ENCODE measurements at places on chromosomes 7 and 10.

DNA sequence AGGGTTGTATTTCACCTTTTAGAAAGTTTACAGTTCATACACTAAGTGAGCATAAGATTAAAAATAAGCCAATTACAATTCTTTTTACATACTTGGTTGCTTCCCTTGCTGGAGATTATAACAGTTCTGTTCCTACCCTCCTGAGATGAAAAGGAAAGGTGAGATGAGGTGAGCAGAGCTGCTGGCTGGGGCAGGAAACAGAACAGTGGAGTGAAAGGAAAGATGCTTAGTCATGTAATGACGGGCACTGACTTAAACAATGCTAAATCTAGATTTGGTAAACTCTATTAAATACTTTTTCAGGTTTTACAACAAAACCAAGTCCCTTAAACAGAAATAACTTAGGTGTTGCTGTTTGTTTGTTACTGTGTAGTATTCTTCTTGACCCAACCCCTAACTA is 19.9 kb upstream of the ZEB1 start:
- no peak for DNase-seq

DNA sequence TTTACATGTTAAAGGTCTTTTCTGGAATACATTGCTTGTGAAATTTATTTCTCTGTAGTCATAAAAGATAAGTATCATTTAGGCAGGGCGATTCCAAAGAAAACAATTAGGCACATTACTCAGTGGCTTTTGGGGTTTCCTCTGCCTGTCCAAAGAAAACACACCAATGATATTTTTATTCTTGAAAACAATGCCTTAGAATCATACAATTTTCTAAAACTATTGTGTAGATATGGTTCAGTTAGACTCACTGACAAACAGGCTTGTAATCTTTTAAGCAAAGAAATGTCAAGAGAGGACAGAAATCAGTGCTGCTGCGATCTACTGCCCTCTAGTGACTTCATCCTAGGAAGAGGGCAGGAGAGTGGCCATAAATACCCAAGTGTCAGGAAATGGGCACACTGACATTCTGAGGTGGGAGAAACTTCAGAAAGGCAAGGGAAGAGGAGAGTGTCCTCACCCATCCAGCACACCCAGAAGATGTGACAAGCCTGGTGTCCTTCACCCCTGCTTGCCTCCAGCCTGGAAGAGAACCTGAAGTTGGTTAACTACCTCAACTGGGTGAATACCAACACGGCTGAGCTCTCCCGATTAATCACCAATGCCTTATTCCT is 120.5 kb downstream of the GALNT11 start:
- peak; percentile 50 for DNase-seq

GRCh38 chr10:70348228-70348850 is 34.1 kb downstream of the LRRC20 start:
- DNase-seq = peak; percentile 71

DNA sequence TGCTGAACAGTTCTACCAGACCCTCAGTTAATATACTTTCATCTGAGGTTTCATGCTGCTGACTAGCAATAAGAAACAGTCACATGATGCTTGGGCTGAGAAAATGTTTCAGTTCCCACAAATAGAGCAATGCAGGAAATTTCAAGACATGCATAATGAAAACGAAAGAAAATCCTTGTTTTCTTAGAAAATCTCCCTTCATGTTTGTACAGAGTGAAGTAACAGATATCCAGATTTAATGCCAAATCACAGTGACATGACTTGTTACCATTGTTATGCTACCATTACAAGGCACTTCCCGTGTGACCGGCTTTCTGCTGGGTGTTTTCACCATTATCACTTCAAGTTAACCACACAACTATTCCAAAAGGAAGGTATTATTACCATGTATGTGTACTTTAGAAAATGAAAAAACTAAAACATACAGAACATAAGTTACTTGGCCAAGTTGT is 121.7 kb downstream of the DOCK4 start:
- DNase-seq = no peak

DNA sequence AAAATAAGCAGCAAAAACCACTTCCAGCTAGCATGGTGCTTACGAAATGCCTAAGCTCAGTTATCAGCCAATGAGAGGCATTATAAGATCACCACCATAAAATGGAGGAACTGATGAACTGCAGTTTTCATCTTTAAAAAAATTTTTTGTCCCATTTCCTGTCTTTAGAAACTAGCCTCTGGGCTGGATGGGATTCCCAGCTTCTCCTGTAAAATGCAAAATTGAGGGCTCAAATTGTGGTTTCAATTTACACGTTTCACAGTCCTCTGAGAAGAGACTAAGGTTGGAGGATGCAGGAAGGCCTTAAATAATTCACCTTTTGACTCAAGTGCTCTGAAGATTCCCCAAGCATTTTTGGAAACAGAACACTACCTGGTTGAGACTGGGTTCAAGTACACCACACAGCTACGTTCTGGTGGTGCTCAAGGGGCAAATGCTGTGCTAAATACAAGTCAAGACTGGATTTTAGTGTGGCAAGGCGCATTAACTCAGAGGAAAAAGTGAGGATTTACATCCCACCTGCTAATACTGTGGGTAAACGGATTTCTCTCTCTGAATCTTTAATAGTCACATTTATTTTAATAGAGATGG is 951 bp downstream of the ZNF25 start:
- no peak for DNase-seq

DNA sequence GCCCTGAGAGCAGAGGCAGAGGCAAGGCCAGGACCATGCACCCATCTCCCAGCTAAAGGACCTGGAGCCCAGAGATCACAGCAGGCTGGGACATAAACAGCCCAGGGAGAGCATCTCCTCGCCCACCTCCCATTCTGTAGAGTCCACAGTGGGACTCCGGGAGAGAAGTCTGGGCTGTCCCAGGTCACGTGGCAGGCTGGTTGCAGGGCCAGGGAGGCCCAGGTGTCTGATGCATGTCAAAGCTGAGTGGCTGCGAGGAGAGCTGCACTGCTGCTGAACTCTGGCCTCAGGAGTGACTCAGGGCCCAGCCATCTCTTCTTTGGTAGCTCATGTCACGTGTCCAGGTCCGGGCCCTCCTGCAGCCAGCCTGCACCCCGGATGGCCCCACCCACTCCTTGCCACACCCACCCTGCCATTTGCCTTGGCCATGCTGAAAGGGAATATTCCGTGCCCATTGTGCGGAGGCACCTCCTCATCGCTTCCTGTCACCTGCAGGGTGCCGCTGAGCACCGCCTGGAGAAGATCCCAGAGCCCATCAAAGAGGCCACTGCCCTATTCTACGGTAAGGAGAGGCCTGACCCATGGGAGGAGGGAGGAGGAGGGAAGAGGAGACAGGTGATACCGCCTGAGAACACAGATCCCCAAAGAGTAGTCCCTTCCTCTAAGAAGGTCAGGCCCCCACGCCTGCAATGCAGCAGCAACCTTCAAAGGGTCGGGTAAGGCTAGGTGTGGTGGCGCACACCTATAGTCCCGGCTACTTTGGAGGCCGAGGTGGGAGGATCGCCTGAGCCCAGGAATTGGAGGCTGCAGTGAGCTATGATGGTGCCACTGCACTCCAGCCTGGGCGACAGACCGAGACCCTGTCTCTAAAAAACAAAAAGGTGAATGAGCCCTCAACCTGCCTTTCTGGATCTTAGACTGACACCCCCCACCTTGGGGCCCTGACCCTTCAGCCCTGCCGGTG is 12.6 kb upstream of the SH2B2 start:
- DNase-seq = peak; percentile 56

DNA sequence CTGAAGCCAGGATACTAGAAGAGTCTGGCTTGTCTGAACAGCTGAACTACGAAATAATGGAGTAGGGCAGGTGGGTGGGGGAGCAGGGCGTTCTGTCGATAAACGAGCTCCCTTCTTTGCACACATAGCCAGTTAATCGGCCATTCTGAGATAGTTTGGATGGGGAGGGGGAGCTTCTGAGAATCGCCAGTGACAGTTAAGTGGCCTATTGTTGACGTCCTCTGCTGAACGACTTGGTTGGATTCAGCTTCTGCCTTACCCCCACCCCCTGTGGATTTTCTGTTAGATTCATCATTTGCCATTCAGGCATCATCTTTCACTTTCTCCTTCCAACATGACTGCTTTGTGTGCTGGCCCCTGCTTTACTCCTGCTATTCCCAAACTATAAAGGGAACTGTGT is 520 bp downstream of the CPA5 start:
- DNase-seq = no peak

GRCh38 chr10:19653931-19654330 is 162.3 kb upstream of the PLXDC2 start:
- DNase-seq = no peak

- no peak for DNase-seq
These were observed 6.6 kb upstream of the PDLIM1 start for GRCh38 chr10:95297402-95297801.

- no peak for DNase-seq
These were observed 32.0 kb downstream of the AMZ1 start for GRCh38 chr7:2720024-2720423.

- DNase-seq = no peak
These were observed 52.2 kb upstream of the SEC61G start for GRCh38 chr7:54811041-54811845.

- no peak for DNase-seq
These were observed 84.6 kb upstream of the GHITM start for GRCh38 chr10:84054743-84055142.

- DNase-seq = no peak
These were observed 822.1 kb upstream of the SORCS1 start for GRCh38 chr10:107986571-107986970.

Measured in iPS-NIHi11 (cell line).